Endodermal cell (in vitro differentiated cells): ENCODE measurements at places on chromosomes 16 and 17.

- DNase-seq: no peak
Measured at GRCh38 chr17:43342589-43342890, 56.3 kb upstream of the ARL4D start.

- no peak for DNase-seq
Measured at GRCh38 chr17:49821916-49822315, 26.0 kb downstream of the TAC4 start.

GRCh38 chr17:44176257-44176656, 5.8 kb downstream of the ASB16 start:
- DNase-seq: no peak

GRCh38 chr16:26993963-26994362, 72.8 kb upstream of the C16orf82 start:
- peak; percentile 34 for DNase-seq

DNA sequence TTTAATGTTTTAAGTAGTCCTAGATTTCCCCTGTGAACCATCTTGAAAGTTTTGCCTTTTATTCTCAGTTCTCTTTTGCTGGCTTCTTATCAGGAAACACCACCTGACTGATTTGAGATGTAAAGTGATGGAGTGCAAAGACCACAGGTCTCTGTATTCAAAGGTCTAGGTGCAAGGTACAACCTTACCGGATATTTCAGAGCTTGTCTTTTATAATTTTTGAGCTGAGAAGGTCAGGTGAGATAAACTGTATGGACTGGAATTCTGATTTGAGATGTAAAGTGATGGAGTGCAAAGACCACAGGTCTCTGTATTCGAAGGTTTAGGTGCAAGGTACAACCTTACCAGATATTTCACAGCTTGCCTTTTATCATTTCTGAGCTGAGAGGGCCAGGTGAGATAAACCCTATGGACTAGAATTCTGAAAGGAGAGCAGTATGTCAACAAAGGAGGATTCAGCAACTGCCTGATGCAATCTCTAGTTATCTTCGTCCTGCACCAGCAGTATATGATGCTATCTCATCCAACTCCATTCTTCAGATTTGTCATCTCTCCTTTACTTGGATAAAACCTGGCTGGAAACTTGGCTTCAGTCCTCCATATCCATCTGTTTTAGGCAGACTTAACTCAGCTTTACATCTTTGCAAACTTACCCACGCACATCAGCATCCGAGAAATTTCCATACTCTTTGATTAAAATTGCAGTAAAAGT, 64.3 kb downstream of the CENPV start:
- DNase-seq: no peak

GRCh38 chr17:50803676-50804075, 31.7 kb upstream of the WFIKKN2 start:
- no peak for DNase-seq

DNA sequence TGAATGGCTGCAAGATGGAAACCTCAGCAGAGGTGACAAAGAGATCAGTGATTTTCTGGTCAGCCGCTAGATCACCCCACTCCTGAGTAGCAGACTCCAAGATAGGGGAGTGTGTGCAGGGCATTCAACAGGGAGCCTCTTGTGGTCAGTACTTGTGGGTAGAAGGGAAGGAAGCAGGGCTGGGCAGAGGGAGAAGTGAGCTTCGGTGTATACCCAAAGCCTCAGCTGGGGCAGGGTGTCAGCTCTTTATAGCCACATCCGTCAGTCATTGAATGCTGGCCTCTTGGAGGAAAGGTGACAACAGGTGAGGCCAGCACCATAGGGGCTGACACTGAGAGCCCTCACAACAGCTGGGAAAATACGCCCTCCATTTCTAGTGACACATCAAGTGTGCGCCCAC, 2.2 kb upstream of the SLC12A3 start:
- no peak for DNase-seq

GRCh38 chr17:80260791-80261158, at the start of gene RNF213:
Gene RNF213, plus strand, starts transcription at chr17:80260852. Its CDS starts 2,830 bp downstream, at chr17:80263682.
- DNase-seq: peak; percentile 84

DNA sequence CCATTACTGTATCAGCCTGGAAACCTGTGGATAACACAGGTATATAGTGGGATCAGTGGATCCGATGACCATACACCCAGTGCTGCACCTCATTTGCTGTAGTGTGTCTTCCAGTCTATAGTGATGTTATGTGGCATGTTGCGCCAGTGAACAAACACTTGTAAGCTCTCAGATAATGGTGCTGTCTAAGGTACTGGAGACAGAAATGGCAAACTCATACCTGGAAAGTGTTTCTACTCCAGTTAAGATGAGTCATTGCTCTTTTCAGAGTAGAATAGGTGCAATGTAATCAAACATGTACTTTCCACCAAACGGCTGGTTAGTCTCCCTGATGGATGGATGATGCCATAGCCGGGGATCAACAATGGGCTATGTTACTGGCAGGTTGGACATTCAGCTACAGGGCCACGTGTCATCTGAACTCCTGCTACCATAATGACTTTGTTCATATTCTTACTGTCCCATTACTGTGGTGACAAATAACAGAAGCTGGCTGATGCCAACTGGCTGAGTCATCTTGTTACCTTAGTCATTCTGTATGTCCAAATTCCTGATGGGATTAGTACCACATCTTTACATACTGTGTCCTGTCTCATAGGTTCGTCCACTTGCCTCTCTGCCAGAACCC, 6.3 kb downstream of the CCL11 start:
- DNase-seq: no peak

- DNase-seq: no peak
Measured at GRCh38 chr17:62673614-62674362, 46.3 kb downstream of the MRC2 start.

GRCh38 chr17:2398182-2398581, 2.7 kb downstream of the MNT start:
- peak; percentile 71 for DNase-seq

GRCh38 chr16:21005008-21005407, 104.4 kb downstream of the LYRM1 start:
- no peak for DNase-seq

DNA sequence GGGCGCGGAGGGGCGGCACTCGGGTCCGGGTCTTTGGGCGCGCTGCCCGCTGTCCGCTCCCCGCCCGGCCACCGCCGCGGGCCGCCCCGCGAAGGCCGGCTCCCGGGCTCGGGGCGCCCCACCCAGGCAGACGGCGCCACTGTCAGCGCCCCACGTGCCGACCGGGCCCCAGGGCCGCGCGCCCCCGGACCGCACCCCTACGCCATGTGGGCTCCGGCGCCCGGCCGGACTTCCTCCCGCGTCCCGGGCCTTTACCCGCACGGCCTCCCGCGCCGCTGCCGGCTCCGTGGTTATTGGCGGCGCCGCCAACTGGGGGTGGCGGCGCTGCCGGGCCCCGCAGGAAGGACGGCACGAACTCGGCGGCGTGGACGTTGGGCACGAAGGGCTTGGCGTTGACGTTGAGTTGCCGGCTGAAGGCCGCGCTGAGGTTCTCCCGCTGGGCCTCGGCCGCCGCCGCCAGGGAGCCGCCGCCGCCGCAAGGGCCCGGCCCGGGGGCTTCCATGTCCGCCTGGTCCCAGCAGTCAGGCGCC, 577 bp downstream of the GSPT1 start:
- no peak for DNase-seq

DNA sequence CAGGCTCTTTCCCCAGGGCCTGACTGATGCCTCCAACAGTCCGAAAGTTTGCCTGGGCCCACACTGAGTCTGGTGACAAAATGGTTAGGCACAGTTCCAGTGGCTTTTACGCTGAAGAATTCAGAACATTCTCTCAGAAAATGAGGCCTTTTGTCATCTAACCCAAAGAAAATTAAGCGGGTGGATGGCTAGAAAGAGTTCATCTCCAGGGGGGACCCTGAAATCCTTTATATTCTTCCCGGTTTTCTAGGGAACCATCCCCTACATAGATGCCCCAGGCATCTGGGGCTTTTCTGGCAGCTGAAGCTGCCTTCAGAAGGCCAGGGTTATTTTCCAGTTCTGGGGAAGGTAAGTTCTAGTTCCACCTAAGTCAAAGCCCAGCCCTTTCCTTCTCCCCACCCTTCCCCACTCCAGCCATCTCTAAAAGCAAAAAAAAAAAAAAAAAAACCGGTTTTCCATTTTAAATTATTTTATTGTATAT, 2.2 kb downstream of the RASD1 start:
- DNase-seq: peak; percentile 50

- no peak for DNase-seq
Measured at GRCh38 chr17:64527914-64528313, 21.1 kb downstream of the CEP95 start.

DNA sequence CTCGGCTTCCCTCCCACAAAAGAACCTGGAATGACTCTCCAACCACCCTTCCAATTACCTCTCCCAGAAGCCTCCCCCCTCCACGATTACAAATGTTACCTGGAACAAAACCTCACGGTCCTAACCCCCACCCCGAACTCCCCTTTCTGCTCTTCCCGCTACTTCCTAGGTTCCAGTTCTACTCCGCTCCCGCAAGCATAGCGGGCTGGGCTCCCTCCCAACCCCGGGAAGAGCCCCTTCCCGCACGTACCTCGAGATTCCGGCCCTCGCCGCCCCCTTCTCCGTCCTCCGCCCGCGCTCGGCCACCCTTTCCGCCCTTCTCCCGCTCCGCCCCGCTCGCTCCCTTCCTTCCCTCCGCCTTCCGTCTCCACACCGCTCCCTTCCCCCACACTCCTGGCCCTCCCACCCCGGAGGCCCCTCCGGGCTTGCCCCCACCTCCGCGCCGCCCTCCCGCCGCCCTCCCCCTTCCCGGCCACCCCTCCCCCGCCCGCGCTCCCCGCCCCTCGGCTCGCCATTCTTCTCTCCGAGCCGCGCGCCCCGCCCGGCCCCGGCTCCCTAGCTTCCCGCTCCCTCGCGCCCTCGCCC, 457 bp downstream of the CHTF8 start:
- DNase-seq: peak; percentile 93

DNA sequence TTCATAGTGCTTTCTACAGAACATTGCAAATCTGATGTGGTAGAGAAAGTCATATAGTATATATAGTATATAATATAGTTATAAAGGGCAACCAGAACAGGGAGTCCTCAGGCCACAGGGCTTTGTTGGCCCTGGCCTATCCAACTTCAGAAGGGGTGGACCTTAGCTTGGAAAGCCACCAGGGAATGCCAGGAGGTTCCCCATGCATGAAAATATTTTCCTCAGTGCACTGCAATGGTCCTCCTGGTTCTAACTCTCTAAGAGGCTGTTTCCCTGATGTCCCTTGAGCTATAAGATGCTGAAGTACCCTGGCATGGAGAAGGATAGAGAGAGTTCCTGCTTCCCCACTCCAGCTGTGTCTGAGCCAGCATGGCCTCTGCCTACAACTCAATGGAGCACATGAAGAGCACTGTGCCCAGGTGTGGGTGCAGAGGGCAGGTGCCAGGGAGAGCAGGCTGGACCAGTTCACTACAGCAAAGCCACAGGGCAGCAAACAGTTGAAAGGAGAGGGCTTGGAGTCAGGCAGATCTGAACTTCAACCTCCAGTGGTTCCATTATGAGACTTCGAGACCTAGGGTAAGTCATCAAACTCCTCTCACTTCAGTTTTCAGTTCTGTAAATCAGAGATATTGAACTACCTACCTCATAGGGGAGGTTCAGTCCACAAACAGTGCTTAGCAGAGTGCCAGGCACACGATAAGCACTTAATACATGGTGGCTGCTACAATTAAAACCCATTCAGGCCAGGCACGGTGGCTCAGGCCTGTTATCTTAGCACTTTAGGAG, 183.1 kb downstream of the SALL1 start:
- no peak for DNase-seq

DNA sequence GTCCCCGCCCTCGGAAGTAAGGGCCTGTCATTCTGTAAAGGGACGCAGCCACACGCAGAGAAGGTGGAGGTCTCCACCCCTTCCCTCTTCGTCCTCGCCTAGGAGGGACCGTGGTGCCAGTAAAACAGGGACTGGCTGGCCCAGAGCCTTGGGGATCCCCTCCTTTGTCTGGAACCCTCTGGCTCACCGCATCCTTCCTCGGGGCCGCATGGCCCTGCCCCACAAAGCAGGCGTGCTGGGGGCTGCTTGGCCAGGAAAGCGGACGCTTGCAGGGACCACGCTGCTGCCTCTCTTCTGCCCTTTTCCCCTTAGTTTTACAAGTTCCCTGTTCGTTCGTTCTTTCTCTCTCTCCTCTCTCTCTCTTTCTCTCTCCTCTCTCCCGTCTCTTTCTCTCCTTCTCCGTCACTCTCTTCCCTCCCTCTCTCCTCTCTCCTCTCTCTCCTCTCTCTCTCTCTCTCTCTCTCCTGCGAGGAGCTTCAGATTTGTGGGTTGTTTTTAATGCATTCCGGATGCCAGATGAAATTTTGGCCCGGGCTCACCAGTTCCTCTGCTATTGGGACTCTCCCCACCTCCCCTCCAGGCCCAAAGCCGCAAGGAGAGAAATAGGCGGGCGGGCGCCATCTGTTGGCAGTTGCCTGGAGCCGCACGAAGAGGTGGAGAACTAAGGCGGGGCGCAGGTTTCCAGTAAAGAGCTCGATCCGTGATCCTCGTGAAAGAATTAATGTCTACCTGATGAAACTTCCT, 35.1 kb upstream of the CDRT4 start:
- peak; percentile 98 for DNase-seq

DNA sequence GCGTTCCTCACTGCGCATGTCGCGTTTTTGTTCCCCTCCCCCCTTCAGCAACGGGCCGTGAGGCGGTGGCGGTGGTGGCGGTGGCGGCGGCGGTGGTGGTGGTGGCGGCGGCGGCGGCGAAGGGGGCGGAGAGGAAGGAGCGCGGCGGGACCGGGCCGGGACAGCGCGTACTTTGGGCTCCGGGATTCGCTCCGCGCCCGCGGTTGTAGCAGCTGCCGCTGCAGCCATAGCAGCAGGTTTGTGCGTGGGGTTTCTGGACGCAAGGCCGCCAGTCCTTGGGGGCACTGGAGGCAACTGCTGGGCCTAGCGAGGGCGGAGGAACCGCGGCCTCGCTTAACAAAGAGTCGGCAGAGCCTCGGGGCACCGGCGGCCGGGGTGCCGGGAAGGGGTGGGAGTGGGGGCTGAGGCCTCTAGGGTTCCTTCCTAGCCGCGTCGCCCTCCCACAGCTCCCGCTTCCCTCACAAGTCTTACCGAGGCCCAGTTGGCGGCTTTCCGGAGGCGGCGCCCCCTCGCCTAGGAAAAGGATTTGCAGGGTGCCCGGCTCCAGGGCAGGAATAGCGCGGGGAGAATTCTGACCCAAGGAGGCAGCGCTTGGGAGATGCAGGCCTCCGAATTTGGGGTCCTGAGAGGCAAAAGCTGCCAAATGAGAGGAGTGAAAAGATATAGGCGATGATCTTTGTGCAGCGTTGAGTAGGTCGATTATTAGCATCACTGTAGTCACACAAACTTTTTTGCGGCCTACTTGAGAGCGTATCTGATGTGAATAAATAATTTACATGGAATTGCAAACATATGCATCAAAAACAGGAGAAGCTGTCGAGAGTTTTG, at the start of gene DDX42:
TSS of gene DDX42 (plus strand) at position 30 of the 828 bp plus-strand sequence. CDS start 12,880 bp downstream, outside the sequence.
- DNase-seq: peak; percentile 98

- DNase-seq: peak; percentile 79
Measured at GRCh38 chr17:48541577-48542113, 3.3 kb downstream of the HOXB2 start.

GRCh38 chr16:87323727-87324410, 6.7 kb upstream of the C16orf95 start:
- no peak for DNase-seq

DNA sequence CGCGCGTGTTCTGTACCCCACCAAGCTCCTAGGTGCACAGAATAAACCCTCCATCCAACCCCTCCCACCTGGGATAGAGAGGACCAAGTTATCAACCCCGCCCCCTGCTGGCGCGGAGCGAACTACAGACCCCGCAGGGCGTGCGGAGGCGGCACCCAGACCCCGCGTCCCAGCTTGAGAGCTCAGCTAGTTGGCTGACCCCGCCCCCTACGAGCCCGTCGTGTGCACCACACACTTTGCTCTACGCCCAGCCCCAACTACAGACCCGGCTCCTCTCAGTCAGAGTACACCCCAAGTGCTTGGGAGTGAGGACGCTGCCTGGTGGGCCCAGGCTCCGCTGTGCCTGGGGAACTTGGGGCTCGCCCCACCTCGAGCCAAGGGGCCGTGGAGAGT, 1.5 kb downstream of the GRIN2A start:
- DNase-seq: peak; percentile 95

- no peak for DNase-seq
Measured at GRCh38 chr16:11550791-11551498, 35.8 kb downstream of the LITAF start.
